Calu3 (cell line): ENCODE measurements at places on chromosomes 11 and 22. TPM values are rescaled to one million over a fixed set of nuclear protein-coding genes. Genes with fewer than 3 reads are reported as not detected.

- DNase-seq: no peak
- H3K27ac ChIP-seq: no peak overlapping the region
- peaks cover 10% of the 10 kb centered on the region for H3K4me1 ChIP-seq
These were observed 48.2 kb upstream of the FTH1 start for GRCh38 chr11:62015615-62016014.

DNA sequence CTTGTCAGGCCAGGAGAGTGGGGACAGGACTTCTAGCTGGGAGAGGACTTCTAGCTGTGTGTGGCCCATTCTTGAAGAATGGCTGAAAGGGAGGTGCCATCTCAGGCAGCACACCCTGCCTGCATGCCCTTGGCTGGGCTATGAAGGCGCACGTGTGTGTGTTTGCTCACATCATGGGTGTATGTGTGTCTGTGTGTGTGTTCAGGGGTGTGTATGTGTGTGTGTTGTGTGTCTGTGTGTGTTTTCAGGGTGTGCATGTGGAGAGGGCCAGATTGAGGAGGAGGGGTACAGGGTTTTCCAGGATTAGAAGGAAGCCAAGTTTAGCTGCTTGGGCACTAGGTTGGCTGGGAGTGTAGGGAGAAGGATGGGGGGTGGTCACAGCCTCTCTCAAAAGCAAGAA is 16.6 kb downstream of the TP53I11 start:
- no peak overlapping the region for H3K4me3 ChIP-seq
- DNase-seq: no peak
- H3K36me3 ChIP-seq: peaks cover 11% of the 10 kb centered on the region
- H3K4me1 ChIP-seq: no peaks in the 10 kb centered on the region
- H3K27me3 ChIP-seq: peaks cover 55% of the 10 kb centered on the region

- peaks cover 7% of the 10 kb centered on the region for H3K4me1 ChIP-seq
- peaks cover 32% of the 10 kb centered on the region for H3K36me3 ChIP-seq
- no peak overlapping the region for H3K27ac ChIP-seq
- no peaks in the 10 kb centered on the region for H3K27me3 ChIP-seq
- DNase-seq: no peak
These were observed 5.0 kb upstream of the ZDHHC5 start for GRCh38 chr11:57662893-57663292.

DNA sequence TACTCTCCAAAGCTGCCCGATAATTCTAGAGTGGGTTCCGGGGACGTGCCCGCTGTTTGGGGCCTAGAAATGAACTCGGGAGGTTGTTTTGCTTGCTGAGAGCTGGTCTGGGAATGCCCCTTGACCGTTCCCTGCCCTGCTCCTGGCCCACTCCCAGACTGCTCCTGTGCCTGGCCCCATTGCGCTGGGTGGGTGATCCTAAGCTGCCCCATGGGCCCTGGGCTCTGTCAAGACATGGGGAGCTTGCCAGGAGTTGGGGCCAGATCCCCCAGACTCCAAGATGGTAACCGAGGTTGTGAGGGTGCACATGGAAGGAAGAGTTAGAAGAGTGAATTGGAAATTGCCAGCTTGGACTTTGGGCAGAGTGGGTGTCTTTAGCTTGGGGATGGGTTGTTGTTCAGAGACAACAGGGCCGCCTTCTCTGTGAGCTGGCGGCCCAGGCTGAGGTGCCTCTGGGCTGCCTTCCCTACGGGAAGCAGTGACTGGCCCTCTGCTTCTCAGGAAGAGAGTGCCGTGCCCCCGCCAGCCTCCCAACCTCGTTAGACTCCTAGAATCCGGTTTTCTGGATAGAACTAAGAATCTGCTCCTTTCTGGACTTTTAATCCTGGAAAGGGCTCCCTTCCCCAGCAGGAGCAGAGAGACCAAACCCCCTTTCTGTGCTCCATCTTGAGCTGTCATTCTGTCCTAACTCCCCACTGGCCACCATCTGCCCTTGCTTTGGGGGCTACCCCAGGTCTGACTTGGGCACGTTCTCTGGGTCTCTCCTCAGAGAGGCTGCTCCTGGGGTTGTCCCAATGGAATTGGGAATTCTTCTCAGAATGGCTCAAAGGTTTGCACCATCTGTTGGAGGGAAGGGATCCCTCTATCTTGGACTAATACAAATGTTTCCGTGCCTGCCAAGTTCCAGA is 1.8 kb downstream of the ST3GAL4 start:
- peaks cover 22% of the 10 kb centered on the region for H3K4me1 ChIP-seq
- H3K27me3 ChIP-seq: no peaks in the 10 kb centered on the region
- peaks cover 38% of the 10 kb centered on the region for H3K36me3 ChIP-seq
- DNase-seq: no peak
- H3K4me3 ChIP-seq: peak overlapping the region; percentile 89

GRCh38 chr11:61645179-61645868 is 34.9 kb upstream of the DAGLA start:
- no peaks in the 10 kb centered on the region for H3K36me3 ChIP-seq
- H3K27me3 ChIP-seq: peaks cover 20% of the 10 kb centered on the region
- no peak for DNase-seq
- H3K27ac ChIP-seq: no peak overlapping the region

DNA sequence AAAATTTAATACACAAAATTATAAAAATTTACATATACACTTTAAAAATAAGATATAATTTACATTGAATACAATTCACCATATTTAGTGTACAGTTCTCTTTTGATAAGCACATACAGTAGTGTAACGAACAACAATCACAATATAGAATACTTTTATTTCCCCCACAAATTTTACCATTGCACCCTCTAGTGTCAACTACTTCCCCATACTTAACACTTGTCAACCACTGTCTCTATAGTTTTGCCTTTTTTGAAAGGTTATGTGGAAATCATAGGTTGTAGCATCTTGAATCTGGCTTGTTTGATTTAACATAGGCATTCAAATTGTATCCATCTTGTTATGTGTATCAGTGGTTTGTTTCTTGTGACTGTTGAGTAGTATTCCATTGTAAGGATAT is 21.3 kb upstream of the PANX1 start:
- H3K4me3 ChIP-seq: no peak overlapping the region
- H3K27ac ChIP-seq: no peak overlapping the region
- no peaks in the 10 kb centered on the region for H3K27me3 ChIP-seq
- no peaks in the 10 kb centered on the region for H3K4me1 ChIP-seq

The CDHR5 gene
- total RNA-seq: 5.0 and 7.6 TPM in 2 replicates

The SLC7A4 gene
- 0.14 TPM in 1 of 2 replicates, not detected in the other for total RNA-seq

The HORMAD2 gene
- not detected in 2 replicates for total RNA-seq

The LDHAL6A gene
- not detected in 2 replicates for total RNA-seq

The TMPRSS4 gene
- 99.9 and 132 TPM in 2 replicates for total RNA-seq

The TTC28 gene
- 5.2 and 10.1 TPM in 2 replicates for total RNA-seq
